Activated T-helper 1 cell treated with anti-CD3 and anti-CD28 coated beads, Interleukin-12 subunit alpha, Interleukin-12 subunit beta, Interleukin-2, Interleukin-4 antibody, amounts not matched to agents 30 ng/mL and 10 ng/mL and 1 ng/mL, durations not matched to agents 14 hours and 24 hours and 36 hours (primary cell): ENCODE measurements at places on chromosomes 13 and 19.

GRCh38 chr13:108895220-108895704, 265.9 kb downstream of the MYO16 start:
- peaks cover 13% of the 10 kb centered on the region for H3K4me1 ChIP-seq
- no peak overlapping the region for H3K27ac ChIP-seq
- peaks cover 4% of the 10 kb centered on the region for H3K27me3 ChIP-seq

DNA sequence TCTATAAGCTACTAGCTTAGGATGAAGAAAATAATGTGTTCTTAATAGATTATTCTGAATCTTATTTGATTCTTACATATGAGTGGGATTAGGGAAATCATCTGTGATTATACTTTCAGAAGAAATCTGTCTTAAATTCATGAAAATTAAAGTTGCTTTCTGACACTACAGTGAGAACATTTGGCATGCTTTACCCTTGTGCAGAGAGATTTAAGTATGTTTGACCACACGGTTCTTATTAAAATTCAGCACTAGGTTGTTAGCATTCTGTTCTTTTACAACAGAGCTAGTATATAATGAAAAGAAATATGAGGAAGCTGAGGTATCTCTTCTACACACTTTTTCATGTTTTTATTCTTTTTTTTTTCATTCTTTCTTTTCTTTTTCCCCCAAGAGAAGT, 2723.9 kb downstream of the PCDH9 start:
- H3K36me3 ChIP-seq = no peaks in the 10 kb centered on the region
- no peaks in the 10 kb centered on the region for H3K27me3 ChIP-seq
- H3K4me1 ChIP-seq = no peaks in the 10 kb centered on the region
- no peak overlapping the region for H3K4me3 ChIP-seq
- H3K27ac ChIP-seq = no peak overlapping the region

GRCh38 chr19:40609561-40610395, 8.6 kb downstream of the LTBP4 start:
- no peaks in the 10 kb centered on the region for H3K27me3 ChIP-seq
- H3K36me3 ChIP-seq = peaks cover 1% of the 10 kb centered on the region
- DNase-seq = peak; percentile 86
- H3K4me1 ChIP-seq = peaks cover 44% of the 10 kb centered on the region

GRCh38 chr19:22286151-22286810, at the start of gene ZNF729:
Gene ZNF729 (plus strand): TSS chr19:22286441. CDS start chr19:22286526, 85 bp downstream.
- no peaks in the 10 kb centered on the region for H3K4me1 ChIP-seq
- no peak within 1 kb of the TSS for H3K27ac ChIP-seq
- H3K36me3 ChIP-seq = no peaks in the 10 kb centered on the region
- no peak within 1 kb of the TSS for H3K4me3 ChIP-seq
- no peak for DNase-seq
- no peaks in the 10 kb centered on the region for H3K27me3 ChIP-seq

GRCh38 chr19:39177736-39178135, 19.0 kb upstream of the NCCRP1 start:
- no peaks in the 10 kb centered on the region for H3K27me3 ChIP-seq
- no peak overlapping the region for H3K27ac ChIP-seq
- H3K4me1 ChIP-seq = no peaks in the 10 kb centered on the region

- no peak for DNase-seq
- no peaks in the 10 kb centered on the region for H3K36me3 ChIP-seq
- H3K27ac ChIP-seq = no peak overlapping the region
These were observed 1057.7 kb downstream of the UQCRFS1 start for GRCh38 chr19:28155265-28155664.

DNA sequence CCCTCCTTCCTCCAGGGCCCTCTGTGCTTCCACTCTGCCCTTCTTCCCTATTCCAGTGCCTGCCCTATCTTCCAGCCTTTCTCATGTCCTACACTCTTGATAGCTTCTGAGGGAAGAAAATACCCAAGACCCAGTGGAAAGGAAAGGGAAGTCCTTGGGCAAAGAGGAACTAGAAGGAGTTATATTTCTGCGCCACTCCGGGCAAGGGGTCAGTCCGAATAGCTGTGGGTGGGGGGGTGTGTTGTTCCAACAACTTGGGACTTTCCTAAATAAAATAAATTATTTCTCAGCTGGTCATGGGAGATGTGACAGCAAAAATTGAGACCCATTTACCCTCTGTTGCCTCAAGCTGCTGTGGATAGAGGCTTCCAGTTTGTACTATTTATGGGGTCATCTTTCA, 23.2 kb downstream of the CABP5 start:
- no peak overlapping the region for H3K4me3 ChIP-seq
- H3K27me3 ChIP-seq = peaks cover 4% of the 10 kb centered on the region
- no peaks in the 10 kb centered on the region for H3K36me3 ChIP-seq
- no peak overlapping the region for H3K27ac ChIP-seq
- DNase-seq = no peak
- no peaks in the 10 kb centered on the region for H3K4me1 ChIP-seq

DNA sequence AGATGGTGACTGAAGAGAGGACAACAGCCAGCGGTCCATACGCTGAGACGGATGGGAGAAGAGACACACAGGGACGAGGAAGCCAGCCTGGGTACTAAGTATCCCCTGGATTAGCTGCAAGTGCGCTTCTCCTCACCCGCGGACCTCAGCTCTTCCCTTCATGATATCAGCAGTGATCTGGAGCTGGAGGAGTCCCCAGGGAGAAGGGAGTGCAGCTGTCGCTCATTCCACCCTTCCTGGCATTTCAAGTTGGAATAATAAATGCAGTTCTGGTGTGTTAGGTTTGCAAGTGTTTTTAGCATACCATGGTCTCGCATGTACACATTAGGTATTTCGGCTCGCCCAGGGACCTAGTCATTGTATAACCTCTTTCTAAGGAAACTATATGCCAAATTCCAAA, 88.5 kb upstream of the C1QTNF9B start:
- DNase-seq = no peak
- H3K4me3 ChIP-seq = no peak overlapping the region
- peaks cover 40% of the 10 kb centered on the region for H3K27me3 ChIP-seq
- no peaks in the 10 kb centered on the region for H3K4me1 ChIP-seq

DNA sequence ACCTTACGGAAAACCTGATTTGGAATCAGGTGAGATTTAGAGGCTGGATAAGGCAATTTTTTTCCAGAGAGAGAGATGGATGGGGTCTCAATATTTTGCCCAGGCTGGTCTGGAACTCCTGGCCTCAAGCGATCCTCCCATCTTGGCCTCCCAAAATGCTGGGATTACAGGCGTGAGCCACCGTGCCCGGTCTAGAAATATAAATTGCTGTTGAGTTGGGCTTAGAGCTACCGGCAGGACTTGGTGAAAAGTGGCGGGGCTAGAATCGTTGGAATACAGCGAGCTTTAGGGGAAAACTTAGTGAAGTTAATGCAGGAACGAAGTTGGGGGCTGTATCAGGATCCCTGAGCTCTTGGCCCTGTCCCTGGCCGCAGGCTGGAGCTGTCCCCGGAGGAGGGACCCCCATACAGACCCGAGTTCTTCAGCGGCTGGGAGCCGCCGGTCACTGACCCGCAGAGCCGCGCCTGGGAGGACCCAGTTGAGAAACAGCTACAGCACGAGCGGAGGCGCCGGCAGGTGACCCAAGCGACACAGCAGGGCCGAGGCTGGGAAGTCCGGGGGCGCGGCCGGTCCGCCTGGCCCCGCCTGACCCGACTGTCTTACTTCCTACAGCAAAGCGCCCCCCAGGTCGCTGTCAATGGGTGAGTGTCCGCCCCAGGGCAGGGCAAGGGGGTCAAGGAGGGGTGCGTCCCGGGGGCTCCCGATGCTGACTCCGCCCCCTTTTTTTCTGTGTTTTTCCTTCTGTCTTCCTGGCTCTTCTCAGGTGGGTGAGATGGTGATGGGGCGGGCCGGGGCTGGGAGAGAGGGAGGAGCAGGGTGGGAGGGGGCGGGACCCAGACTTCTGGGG, 7.6 kb downstream of the EPS8L1 start:
- H3K27me3 ChIP-seq = peaks cover 38% of the 10 kb centered on the region
- H3K4me1 ChIP-seq = peaks cover 31% of the 10 kb centered on the region
- H3K4me3 ChIP-seq = no peak overlapping the region
- no peak overlapping the region for H3K27ac ChIP-seq
- no peak for DNase-seq

GRCh38 chr13:49300739-49301589, 53.2 kb downstream of the CDADC1 start:
- H3K36me3 ChIP-seq = no peaks in the 10 kb centered on the region
- H3K27ac ChIP-seq = peak overlapping the region; percentile 65
- H3K27me3 ChIP-seq = no peaks in the 10 kb centered on the region
- peaks cover 14% of the 10 kb centered on the region for H3K4me1 ChIP-seq

DNA sequence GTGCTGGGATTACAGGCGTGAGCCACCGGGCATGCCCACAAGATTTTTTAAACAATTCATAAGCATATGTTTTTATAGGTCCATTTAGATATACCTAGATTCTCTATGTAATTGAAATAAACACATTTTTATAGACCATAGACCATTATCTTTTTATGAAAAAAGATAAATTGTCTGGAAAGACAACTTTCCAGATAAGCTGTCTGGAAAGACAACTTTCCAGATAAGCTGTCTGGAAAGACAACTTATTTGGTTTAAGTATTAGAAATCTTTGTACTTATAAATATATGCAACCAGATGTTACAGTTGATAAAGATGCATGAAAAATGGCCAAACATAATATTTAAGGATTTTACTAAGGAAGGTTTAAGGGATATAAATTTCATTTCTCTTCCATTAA, 538.5 kb downstream of the GPC6 start:
- H3K4me3 ChIP-seq = no peak overlapping the region
- no peak for DNase-seq
- no peaks in the 10 kb centered on the region for H3K4me1 ChIP-seq
- peaks cover 3% of the 10 kb centered on the region for H3K27me3 ChIP-seq

GRCh38 chr13:21039097-21039800, 22.1 kb downstream of the LATS2 start:
- H3K27me3 ChIP-seq = peaks cover 4% of the 10 kb centered on the region
- H3K4me3 ChIP-seq = no peak overlapping the region
- H3K36me3 ChIP-seq = peaks cover 2% of the 10 kb centered on the region
- no peak for DNase-seq

DNA sequence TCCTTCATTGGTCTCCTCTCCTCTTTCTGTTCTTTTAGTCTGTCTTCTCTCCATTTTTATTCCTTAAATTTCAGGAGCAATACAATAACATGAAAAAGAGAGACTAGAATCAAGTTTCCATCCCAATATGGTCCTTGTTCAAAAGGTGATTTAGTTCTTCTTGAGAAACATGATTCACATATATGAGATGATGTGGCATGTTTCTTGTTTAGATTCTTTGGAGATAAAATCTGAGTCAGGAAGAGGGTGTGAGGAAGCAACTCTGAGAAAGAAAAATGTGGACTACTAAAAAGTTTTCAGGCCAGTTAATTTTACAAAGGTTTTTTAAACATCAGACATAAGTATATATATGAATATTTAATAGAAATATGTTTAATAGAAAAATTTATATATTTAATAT, 231.4 kb downstream of the OXGR1 start:
- no peaks in the 10 kb centered on the region for H3K4me1 ChIP-seq
- no peak for DNase-seq
- H3K36me3 ChIP-seq = no peaks in the 10 kb centered on the region
- no peaks in the 10 kb centered on the region for H3K27me3 ChIP-seq
- H3K27ac ChIP-seq = no peak overlapping the region

DNA sequence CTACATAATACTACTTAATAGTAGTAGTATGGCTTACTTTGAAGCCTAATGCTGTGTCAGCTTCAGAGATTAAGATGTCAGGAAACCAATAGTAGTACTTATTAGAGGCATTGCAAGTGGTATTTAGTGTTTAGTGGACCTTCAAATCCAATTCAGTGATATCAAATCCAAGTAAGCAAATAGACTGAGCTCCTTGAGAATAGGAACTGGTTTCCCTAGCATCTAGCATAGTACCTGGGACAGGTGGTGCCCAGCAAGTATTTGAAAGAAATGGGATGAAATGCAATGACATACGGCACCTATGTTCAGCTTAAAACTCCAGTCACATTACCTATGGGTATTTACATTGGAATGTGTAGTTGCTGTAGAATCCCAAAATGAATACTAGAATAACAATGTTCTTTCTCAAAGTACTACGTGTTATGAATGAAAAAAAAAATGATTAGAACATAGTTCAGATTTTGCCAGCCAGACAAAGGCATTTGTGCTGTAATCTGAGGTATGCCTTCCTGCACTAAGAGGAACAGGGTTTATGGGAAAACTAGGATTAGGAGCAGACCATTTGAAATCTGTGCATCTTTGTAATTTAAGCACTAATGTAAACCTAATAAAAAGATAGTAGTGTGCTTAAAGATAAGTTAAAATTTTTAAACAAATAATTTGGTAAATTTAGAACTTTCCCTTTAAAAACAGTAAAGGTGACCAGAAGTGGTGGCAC, 17.1 kb downstream of the LSM14A start:
- H3K36me3 ChIP-seq = peaks cover 17% of the 10 kb centered on the region
- DNase-seq = no peak
- H3K4me1 ChIP-seq = peaks cover 54% of the 10 kb centered on the region
- no peaks in the 10 kb centered on the region for H3K27me3 ChIP-seq
- H3K27ac ChIP-seq = no peak overlapping the region
- no peak overlapping the region for H3K4me3 ChIP-seq

DNA sequence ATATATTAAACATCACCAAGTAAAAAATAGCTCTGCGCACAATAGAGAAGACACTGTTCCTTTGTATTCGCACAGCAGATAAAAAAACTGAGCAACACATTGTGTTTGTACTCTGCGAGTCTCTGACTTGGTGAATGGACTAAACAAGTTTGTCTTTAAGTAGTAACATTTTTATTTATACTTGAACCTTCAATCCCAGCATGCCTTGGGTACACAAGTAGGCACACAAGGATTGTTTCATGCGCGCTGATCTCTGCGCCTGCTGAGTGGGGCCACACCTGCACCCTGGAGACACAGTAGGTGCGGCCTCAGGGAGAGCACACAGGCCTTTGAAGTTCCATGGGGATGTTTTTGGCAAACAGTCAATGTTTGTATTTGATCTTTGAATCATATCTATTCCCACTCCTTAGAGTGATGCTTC, 318.9 kb downstream of the MYO16 start:
- no peak overlapping the region for H3K27ac ChIP-seq

- no peaks in the 10 kb centered on the region for H3K36me3 ChIP-seq
- peaks cover 7% of the 10 kb centered on the region for H3K27me3 ChIP-seq
- no peak for DNase-seq
- no peak overlapping the region for H3K27ac ChIP-seq
- H3K4me3 ChIP-seq = no peak overlapping the region
These were observed 15.8 kb downstream of the ARHGAP33 start for GRCh38 chr19:35790981-35791813.

GRCh38 chr13:25037057-25037813, 58.7 kb upstream of the PABPC3 start:
- H3K36me3 ChIP-seq = no peaks in the 10 kb centered on the region
- DNase-seq = peak; percentile 30
- no peak overlapping the region for H3K4me3 ChIP-seq
- H3K27me3 ChIP-seq = peaks cover 19% of the 10 kb centered on the region
- H3K27ac ChIP-seq = no peak overlapping the region

- H3K36me3 ChIP-seq = no peaks in the 10 kb centered on the region
- H3K27me3 ChIP-seq = no peaks in the 10 kb centered on the region
- peak overlapping the region; percentile 75 for H3K27ac ChIP-seq
- peaks cover 61% of the 10 kb centered on the region for H3K4me1 ChIP-seq
- no peak for DNase-seq
These were observed 31.1 kb downstream of the DNM2 start for GRCh38 chr19:10748927-10749434.
